ENCODE measurements at places on chromosomes 6 and 20.

GRCh38 chr20:60362531-60362930, 404.3 kb downstream of the CDH26 start:
- no peak for DNase-seq

GRCh38 chr6:7467007-7467897, 74.2 kb upstream of the DSP start:
- no peak for DNase-seq

DNA sequence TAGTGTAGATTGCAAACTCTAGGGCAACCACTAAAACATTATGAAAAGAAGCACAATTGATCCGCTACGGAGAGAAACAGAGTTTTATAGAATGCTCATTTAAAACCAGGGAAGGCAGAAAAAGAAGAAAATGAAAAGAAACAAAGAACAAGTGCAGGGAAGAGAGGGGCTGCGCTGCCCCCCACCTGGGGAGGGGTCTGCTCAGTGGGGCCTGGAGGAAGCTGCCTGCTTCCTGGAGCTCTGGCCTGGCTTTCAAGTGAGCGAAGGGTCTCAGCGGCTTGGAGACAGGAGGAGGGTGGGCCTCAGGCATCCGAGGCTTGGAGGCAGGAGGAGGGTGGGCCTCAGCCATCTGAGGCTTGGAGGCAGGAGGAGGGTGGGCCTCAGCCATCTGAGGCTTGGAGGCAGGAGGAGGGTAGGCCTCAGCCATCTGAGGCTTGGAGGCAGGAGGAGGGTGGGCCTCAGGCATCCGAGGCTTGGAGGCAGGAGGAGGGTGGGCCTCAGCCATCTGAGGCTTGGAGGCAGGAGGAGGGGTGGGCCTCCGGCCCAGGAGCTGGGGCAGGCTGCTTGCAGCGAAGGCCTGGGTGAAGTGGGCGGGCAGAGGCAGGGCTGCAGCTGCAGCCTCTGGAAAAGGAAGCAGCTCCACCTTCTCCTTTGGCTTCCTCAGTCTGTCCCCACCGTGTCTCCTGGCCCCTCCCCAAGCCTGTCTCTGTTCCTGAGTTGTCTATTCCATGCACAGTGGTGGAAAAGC, 406.3 kb downstream of the TAF4 start:
- no peak for DNase-seq

DNA sequence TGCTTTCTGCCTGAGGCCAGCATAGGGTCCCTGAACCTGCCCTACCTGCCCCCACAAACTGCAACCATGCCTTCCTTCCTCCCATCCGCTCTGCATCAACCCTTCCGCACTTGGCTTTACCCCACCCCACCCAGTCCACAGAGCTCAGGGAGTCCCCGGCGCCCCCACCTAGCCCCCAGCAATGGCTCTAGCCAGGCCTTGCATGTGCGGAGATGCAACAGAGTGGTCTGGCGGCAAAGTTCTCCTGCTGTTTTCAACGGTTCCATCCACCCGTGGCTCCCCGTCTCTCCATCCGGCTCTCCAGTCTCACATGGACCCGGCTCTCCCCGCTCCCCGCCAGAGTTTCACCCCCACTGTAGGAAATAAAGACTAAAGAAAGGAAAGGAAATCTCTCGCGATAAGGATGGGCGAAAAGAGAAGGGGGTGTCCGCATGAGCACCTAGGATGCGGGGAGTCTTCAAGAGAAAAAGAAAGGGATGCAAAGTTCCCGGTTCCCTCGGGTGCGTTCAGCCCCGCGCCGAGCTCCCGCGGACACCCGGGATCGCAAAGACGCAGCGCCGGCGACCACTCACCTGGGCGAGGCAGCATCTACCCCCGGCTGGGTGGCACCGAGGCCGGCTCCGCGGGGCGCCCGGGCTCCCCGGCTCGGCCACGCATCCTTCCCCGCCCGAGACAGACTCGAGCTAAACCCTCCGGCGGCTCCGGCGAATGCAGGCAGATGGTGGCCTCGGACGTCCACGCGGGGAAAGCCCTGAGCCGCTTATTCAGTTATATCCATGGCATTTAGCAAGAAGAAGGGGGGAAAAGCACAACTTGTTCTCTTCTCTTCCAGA, 579 bp downstream of the LRFN2 start:
- DNase-seq: no peak

- DNase-seq: no peak
Measured at GRCh38 chr20:35726842-35727711, 15.0 kb downstream of the RBM39 start.

DNA sequence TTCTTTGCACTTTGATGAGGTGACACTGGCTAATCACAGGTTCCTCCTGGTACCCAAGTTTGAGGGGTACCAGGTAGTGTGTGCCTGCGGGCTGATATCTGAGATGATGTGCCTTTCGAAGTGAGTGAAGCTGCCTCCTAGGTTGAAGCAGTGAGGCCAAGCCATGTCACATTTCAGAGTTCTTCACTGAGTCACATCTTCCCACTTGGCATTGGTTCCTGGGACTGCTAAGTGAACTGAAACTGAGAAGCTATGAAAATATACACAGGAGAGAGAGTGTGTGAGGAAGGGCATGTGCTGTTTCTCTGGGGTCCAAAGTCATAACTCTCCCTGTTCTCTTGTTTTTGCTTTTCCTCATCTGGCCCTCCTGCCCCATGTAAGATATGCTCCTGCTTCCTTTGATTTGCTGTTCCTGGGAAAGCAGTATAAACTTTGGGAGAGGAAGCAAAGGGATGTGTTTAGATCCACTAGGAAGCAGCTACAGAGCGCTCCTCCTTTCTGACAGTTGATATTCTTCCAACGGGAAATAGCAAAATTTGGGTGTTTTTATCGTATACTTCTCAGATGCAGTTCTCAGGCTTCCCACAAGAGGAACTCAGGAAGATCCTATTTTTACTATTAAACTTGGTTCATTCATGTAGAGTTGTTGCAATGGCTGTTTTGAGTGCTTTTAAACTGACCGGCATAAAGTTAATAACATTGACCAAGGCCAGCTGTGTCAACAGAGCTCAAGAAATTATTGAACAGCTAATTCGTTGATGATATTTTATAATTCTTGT, 153.7 kb downstream of the MOXD1 start:
- no peak for DNase-seq

GRCh38 chr6:158049055-158050028, 67.7 kb downstream of the SYNJ2 start:
- DNase-seq: peak; percentile 87

DNA sequence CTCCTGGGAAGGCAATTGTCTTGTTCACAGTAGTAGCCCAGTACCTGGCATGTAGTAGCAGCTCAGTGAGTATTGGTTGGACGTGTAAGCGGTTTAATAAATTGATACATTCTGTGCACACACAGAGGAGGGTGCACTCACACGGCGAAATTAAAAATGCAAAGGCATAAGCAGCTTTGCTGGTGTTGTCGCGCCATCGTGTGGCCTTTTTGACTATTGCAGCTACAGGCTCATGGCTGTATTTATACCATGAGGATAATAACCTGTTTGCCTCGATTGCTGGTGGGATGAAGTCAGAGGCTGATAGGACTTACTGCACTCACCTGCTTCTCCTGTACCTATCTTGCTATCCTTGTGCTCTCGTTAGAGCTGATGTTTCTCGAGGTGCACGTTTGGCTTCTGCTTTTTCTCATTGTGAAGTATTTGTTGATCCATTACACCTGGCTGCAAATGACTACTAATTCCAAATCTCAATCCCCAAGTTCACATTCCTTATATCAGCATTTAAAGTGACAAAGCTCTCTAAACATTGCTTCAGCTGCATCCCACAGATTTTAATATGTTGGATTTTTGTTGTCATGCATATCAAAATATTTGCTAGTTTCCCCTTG, 61.5 kb downstream of the TBXT start:
- peak; percentile 35 for DNase-seq

DNA sequence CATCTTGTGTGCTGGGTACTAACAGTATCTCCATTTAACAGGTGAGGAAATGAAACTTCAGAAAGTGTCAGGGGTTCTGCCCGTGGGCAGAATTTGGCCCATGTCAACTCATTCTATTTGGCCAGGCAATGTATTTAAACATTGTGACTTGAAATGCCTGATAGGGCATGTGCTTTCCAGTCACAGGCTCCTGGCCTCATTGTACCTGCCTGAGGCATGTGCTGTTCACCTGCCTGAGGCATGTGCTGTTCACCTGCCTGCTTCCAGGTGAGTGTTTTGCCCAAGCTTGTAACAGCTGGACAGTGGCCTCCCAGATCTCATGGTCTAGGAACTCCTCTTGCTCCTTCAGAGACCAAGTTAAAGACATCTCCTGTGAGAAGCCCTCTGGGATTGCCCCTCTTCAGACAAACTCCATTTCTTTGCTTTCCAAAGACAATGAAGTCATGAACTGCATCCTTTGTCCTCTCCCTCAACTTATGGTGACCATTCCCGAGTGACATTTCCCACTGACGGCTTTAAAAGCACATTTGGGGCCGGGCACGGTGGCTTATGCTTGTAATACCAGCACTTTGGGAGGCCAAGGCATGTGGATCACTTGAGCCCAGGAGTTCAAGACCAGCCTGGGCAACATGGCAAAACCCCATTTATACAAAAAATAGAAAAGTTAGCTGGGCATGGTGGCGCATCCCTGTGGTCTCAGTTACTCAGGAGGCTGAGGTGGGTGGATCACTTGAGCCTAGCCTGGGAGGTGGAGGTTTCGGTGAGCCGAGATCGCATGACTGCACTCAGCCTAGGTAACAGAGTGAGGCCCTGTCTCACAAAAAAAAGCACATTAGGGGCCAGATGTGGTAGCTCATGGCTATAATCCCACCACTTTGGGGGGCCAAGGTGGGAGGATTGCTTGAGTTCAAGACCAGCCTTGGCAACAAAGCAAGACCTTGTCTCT, 48.7 kb downstream of the BCAS4 start:
- no peak for DNase-seq

DNA sequence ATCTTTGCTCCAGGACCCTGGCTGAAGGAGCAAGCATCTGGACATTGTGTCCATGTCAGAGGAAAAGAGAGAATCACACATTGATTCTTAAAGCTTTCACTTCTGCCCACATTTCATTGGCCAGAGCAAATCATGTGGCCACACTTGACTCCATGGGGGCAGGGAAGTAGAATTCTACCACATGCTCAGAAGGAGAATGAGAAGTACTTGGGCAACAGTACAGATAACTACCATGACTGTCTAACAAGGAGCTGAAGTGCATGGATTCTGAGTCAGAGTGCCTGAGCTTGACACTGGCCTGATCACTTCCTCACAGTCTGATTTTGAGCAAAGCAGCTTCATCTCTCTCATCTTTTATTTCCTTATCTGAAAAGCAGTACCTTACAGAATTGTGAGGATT, 38.6 kb downstream of the GHRH start:
- no peak for DNase-seq

- no peak for DNase-seq
Measured at GRCh38 chr6:30542404-30542725, 13.9 kb downstream of the GNL1 start.

DNA sequence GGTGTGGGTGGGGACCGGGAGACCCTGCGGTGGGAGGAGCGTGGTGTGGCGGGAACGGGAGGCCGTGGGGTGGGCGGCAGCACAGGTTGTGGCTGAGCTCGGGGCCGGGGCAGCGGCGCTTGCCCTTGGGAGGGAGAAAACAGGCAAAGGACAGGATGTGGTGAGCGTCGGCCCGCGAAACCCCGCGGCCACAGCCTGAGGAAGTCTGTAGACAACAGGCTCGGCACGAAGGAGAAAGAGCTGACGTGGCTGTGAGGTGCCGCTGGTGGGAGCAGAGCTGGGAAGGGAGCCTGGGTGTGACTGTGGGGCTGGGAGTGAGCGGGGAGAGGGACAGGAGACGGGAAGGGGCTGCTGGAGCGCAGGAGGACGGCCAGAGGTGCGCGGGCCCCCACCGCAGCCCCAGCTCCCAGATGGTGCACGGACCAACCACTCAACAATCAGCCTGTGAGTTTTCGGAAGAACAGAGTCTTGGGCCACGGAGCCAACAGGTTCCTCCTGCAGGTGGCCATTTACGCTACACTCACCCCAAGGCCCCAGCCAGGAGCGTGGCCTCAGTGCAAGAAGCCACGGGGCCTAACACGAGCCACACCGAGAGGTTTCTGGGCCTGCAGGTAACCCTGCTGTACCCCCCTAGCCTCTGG, 202.8 kb downstream of the DLL1 start:
- no peak for DNase-seq

GRCh38 chr6:49666930-49667757, 30.5 kb upstream of the RHAG start:
- no peak for DNase-seq

GRCh38 chr6:11653028-11653583, 115.6 kb downstream of the TMEM170B start:
- no peak for DNase-seq

DNA sequence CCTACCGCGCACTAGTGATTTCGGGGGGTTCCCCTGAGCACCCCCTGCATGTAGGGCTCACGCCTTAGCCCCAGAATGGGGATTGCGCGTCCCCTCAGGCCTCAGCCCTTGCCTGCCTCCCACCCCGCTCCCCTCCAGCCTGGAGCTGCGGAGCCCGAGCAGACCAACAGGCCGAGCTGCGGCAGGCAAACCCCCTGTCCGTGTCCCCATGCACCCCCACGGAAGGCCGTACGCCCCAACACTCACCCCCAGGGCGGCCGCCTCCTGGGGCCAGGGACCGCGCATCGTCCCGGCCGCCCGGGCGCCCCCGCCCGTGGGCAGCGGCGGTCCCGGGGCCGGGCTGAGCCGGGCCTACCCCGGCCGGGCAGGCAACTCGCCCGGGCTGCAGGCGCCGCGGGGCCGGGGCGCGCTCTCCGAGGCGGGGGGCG, 1.2 kb upstream of the KCNB1 start:
- DNase-seq: no peak

GRCh38 chr6:6869094-6869493, 238.7 kb upstream of the RREB1 start:
- no peak for DNase-seq

DNA sequence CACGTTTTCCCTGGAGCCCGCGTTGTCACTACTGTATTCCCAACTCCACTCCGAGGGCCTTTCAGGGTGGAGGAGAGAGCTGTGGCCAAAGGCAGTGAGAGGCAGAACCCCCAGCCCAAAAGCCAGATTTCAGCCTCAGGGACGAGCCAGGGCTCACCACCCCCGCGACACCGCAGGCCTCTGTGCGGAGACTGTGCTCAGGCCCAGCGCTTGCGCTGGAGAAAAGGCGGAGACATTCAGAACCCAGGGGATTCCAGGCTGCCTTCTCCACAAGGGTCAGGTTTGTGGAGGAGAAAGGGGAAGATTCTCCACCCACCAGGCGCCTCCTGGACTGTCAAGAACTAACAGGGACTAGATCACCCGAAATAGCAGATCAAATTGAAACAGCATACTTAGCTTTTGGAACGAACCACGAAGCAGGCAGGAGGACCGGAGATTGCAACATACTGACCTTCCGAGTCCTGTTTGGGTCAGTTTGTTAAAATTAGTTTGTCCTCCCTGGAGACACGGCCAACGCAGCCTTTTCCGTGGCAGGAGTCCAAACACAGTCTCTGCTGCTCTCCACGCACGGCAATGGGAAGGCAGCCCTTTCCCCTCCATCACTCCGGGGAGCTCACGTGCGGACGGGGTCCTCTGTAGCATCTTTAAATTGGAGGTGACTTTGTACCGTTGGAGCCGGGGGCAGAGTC, 14.4 kb downstream of the DLL1 start:
- DNase-seq: no peak
